ENCODE measurements at places on chromosomes 7 and 10.

DNA sequence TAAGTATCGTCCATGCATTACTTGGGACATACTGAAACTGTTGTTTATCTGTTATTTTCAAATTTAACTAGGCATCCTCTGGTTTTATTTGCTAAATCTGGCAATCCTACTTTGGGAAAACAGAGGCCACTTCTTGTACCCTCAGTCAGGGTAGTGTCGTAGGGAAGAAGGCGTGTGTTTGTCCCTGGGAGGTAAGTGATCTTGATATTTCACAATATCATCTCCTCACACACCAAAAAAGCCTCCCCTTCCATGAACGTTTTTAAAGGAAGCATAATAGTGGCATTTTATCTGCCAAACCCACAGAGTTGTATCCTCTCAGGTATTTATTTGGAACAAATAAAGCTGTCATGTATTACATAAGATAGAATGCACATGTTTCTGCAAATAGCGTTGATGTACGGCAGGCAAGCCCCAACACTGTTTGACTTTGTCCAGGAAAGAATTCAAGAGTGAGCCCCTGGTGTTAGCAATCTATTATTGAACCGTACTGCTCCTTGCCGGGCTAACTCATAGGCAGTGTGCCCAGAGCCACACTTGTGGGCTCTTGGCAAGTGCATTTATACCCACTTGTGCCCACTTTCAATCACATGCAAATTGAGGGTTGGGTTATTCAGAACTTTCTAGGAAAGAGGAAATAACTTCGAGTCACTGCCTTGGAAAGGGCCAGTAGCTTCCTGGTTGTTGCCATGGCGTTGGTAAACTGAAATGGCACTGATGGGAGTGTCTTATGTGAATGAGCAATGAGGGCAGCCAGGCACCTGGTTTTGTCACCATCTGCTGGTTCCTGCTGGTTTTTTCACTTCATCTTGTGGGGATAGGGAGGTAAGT lies 266.0 kb downstream of the USP6NL start:
- no peak for DNase-seq

- DNase-seq, result no peak
Measured at GRCh38 chr7:77403957-77404356, 12.2 kb downstream of the GSAP start.

DNA sequence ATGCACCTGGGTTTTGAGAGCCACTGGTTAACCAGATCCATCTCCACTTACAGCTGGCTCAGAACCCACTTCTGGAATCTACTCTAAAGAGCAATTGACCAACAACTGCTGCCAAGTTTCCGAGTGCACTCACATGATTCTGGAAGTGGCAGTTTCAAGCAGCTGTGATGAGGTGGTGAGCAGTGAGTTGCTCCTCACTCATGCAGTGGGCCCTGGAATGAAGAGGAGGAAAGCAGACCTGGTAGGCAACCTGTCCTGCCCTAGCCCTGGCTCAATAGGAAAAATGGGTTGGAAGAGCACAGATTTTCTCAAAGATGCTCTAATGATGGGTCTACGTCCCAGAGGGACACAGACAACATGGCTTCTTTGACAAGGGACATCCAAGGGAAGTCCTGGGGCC lies 70.7 kb upstream of the NPY start:
- no peak for DNase-seq

GRCh38 chr7:138006106-138006505 lies 4.2 kb upstream of the CREB3L2 start:
- no peak for DNase-seq
